ENCODE measurements at places on chromosomes 16 and 17.

GRCh38 chr17:9432134-9432885 is 143.3 kb downstream of the STX8 start:
- peak; percentile 22 for DNase-seq

- no peak for DNase-seq
Measured at GRCh38 chr17:11495613-11496012, 102.7 kb upstream of the DNAH9 start.

DNA sequence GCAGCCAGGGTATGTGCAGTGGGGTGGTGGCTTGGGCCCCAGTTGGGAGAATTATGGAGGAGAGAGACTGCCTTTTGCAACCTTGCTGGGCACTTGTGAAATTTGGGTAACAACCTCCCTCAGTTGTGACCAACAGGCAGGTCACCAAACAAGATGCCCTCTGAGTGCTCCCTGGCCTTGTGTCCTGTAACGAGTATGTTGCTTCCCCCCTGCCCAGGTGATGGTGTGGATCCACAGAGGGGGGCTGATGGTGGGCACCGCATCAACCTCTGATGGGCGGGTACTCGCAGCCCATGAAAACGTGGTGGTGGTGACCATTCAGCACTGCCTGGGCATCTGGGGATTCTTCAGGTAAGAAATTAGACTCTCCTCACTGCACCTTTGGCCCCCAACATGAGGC is 74.3 kb downstream of the SLC6A2 start:
- DNase-seq, result no peak

GRCh38 chr16:88455610-88456355 is 2.7 kb downstream of the ZFPM1 start:
- peak; percentile 78 for DNase-seq

- DNase-seq, result no peak
Measured at GRCh38 chr16:69166221-69166833, 20.6 kb upstream of the SNTB2 start.

- DNase-seq, result no peak
Measured at GRCh38 chr17:59024916-59025315, 81.8 kb downstream of the TRIM37 start.

DNA sequence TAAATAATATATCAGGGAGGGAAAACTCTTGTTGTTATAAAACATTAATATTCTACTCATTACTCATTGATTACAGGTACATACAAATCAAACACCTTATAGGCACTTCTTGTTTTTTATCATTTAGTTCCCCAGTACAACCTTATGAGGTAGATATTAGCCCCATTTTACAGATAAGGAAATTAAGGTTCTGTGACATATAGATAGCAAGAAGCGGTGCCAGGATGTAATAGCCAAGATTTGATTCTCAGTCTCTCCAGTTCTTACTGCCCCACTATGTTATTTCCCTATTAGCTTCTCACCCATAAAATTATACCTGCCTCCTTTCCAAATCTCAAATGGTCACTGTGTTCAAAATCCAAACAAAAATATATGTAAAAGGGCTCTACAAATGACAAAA is 36.9 kb downstream of the CMTM3 start:
- DNase-seq, result no peak

DNA sequence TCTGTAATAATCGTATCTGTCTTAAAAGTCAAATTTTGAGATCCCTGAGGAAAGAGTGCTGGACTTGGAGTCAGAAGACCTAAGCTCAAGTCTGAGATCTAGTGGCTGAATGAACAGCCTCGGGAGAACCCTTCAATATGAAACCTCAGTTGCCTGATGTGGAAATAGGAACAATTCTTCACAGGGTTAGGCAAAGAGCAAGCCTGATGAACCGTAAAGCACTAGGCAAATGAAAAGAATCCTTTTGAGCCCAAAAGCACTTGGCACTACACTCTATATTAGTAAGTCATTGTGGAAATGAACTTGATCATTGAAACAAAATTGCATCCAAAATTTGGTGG is 20.2 kb downstream of the TXNDC11 start:
- DNase-seq, result no peak

- no peak for DNase-seq
Measured at GRCh38 chr17:79473876-79474440, 136.9 kb downstream of the RBFOX3 start.

- DNase-seq, result no peak
Measured at GRCh38 chr16:57479205-57479975, 6.9 kb downstream of the DOK4 start.

DNA sequence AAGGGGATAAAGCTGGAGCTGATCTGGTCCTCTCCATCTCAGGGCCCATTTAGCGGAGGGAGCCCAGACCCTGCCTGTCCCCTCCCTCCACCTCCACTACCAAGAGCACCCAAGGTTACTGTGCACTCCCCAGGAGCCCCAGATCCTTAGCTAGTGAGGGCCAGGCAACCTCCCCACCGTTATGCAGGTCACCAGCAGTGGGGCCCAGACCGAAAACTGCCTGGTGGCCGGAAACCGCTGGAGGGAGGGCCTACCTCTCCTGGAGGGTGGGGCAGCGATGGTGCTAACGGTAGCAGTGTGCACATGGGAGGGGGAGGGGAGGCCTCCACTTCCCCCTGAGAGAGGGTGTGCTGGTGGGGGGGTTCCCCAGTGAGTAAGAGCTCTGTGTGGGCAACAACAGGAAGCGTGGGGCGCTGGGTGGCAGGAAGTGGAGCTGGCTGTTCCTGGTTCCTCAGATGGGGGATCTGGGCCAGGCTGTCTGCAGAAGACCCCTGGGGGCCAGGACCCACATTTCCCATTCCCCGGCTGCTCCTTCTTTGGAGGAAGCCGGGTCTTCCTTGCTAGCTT is 4.4 kb downstream of the FMNL1 start:
- DNase-seq, result peak; percentile 78

GRCh38 chr17:68134046-68134637 is 98.6 kb downstream of the KPNA2 start:
- no peak for DNase-seq

DNA sequence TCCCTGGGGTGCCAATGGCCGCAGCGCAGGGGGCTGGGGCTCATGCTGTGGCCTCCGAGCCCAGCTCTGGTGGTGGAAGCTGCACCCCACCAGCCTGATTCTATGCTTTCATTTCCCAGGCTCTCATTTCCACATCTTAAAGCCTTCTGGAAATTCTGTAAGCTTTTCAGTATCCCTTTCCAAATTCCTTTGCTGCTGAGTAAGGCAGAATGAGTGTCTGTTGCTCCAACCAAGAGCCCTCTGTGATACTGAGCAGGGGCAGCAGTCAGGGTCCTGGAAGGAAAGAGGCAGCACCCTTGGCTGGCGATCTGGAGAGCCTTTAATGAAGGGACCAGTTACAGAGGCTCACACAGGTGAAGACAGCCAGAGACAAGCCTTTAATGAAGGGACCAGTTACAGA is 79.5 kb upstream of the FOXF1 start:
- no peak for DNase-seq

DNA sequence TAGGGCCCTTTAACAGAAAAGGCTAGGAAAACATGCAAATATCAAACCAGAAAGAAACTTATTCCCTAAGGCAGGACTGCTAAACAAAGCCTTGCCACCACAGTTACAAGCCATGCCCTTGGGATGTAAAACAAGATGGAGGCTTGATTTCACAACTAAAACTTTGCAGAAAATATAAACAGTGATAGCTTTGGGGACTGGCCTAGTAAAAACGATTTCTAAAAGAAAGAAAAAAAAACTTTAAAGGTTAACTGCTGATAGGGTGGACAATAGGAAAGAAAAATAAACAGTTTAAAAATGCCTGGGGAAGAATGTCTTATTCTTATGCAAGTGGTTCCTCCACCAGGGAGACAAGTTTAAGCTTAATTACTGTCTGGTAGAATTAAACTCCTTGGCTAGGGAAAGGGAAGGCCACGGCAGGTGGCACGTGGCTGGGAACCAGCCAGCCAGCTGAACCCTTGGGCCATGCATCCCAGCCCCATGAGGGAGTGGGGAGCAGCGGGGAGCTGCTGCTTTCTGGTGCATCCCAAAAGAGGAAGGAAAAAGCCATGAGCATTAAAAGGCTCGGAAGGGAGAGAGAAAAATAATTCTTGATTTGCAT is 10.7 kb upstream of the TMC5 start:
- DNase-seq, result no peak

- no peak for DNase-seq
Measured at GRCh38 chr16:4682616-4683254, 10.6 kb upstream of the NUDT16L1 start.

- DNase-seq, result no peak
Measured at GRCh38 chr16:22052980-22053379, 39.4 kb upstream of the VWA3A start.

DNA sequence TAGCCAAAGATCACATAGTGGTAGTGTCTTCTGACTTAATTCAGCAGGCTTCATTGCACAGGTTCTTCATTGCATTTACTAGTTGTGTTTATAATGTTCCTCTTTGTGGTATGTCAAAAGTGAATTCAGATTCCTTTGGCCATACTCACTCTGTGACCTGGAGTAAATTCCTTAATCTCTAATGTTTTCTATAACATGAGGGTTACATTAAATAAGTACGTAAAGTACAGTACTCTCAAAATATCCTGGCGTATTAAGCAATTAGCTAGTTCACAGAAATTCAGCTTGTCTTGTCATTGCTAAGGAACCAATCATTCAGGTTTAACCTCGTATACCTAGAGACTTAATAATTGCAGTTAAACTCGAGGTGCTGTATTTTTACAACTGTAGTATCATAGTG is 4.2 kb downstream of the RPS6KB1 start:
- DNase-seq, result no peak

DNA sequence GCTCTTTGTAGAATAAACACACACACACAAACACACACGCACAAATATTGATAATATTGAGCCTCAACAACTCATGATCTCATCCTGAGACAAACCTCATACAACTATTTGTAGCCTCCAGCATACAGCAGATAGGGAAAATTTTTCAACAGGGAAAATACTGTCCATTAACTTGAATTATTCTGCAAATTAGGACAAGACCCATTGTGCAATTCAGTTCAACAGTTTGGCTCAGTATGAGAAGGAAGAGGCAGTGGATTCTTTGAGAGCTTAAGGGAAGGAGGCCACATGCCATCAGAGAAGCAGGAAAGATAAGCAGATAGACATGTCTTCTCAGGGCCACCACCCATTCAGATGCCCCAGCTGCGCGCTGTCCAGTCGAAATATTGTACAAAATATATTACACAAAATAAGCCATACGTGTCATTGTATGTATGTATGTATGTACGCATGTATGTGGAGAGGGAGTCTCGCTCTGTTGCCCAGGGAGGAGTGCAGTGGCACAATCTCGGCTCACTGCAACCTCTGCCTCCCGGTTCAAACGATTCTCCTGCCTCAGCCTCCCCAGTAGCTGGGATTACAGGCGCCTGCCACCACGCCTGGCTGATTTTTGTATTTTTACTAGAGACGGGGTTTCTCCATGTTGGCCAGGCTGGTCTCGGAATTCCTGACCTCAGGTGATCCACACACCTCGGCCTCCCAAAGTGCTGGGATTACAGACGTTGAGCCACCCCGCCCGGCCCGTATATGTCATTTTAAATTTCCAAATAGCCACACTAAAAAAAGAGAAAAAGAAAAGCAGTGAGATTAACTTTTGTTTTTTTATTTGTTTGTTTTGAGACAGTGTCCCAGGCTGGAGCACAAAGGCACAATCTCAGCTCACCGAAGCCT is 1.8 kb downstream of the ZC3H7A start:
- DNase-seq, result no peak

GRCh38 chr16:50103764-50104163 is 38.0 kb downstream of the HEATR3 start:
- no peak for DNase-seq

Measured in GM12891 (cell line).